Brain microvascular endothelial cell (primary cell): ENCODE measurements at places on chromosomes 3 and 15.

- DNase-seq, result no peak
Observed at GRCh38 chr3:192986379-192986778, 68.7 kb upstream of the MB21D2 start.

- no peak for DNase-seq
Observed at GRCh38 chr3:171643681-171644080, 166.6 kb downstream of the PLD1 start.

- DNase-seq, result no peak
Observed at GRCh38 chr15:78880813-78881212, 8.1 kb downstream of the MORF4L1 start.

DNA sequence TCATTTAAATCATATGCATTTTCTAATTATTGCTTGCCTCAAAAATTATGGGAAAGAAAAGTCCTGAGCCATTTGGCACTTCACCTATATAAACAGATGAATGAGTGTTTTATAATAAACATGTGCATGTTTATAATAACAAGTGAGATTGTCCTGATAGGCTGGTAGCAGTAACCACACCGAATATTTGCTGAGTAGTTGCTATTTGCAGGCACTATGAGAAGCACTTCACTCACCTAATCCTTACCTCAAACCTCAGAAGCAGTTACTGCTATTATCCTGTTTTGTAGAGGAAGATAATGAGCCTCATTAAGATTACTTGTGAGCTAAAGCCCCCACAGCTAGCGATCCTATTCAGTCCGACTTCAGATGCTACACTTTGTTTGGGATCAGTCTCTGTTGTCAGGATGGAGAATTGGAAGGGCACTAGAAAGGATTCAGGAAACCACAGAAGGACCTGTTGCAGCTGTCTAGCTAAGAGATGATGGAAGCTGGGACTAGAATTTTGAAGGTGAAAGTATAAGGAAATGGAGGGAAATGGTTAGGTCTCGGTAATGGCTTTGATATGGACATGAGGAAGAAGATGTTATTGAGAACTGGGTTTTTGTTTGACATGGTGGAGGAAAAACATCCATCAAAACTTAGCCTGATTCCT, 28.4 kb upstream of the MAGI1 start:
- no peak for DNase-seq

- DNase-seq, result peak; percentile 44
Observed at GRCh38 chr15:48062148-48062872, 58.5 kb upstream of the SLC24A5 start.

DNA sequence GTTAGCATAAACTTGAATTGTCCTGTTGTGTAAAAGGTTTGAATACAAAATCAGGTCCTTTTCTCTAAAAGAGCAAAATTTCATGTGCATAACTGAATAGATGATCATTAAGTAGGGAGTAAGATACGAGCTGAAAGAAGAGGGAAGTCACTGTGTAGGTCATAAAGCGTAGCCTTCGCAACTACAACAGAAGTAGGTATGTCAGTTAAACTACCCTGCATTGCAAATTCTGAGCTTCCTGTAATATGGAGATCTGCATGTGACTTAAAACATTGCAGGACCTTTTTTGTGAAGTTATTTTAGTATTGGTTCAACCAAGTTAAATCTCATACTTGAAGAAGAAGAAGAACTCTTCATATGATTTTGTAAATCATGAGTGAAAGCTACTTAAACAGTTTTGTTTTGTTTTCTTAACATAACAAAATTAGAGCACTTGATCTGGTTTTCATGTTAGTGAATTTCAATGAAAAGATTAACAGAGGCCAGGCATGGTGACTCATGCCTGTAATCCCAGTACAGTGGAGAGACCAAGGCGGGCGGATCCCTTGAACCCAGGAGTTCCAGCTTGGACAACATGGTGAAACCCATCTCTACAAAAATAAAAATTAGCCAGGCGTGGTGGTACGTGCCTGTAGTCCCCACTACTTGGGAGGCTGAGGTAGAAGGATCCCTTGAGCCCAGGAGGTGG, 26.4 kb downstream of the ARMC8 start:
- no peak for DNase-seq

GRCh38 chr3:113117511-113118234, 93.7 kb upstream of the BOC start:
- DNase-seq, result peak; percentile 37

DNA sequence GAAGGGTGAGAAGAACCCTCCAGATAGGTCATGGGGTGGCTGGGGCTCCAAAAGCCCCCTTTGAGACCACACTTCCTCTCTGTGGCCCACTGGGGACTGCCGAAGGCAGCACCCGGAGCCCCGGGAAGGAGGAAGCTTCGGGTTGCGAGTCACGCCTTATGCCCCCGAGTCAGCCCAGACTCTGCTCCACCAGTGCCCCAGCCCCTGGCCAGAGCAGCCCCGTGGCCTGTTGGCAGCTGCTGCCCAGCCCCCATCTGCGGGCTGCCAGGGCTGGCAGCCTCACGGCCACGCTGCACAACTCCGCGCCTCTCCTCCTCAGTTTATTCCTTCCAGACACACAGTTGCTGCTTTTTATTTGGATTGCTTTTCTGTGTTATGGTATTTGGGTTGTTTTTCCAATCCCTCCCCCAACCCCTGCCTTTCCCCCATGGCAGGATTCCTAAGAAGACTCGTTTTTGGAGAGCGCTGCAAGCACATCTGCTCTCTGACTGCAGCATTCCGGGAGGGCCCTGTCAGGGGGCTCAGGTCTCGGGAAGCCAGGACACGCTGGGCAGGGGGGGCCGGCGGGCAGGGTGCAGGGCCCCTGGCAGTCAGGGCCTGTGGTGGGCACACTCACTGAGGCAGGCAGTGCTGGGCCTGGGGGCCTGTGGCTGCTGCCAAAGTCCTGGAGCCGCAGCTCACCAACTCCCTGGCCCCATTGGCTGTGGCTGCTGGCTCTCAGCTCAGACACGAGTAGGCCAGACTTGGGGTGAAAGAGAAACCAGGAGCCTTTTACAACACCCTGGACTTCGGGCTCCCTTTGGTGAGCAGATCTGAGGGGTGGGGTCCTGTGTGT, 20.2 kb downstream of the MAGEF1 start:
- no peak for DNase-seq

DNA sequence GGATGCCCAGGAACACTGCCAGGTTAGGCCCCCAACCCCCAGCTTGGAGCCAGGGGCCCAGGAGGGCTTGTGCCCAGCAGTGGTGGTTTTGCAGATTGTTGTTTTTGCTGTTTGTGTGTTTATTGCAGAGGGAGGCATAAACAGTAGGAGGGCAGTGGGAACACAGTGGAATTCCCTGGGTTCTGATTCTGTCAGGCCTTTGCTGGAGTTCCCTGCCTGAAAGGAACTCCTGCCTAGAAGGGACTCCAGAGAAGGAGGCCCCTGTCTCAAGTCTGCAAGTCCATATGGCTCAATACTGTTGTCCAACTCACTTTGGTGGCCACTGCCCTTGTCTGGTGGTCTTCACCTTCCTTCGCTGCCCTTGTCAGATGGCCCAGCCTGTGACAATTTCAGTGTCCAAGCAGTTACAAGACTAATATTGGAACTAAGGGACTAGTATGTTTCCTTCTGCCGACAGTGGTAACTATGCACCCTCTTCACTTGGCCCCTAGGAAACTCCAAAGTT, 47.4 kb upstream of the RAB6B start:
- DNase-seq, result no peak
